ENCODE measurements at places on chromosomes 2 and 18.

DNA sequence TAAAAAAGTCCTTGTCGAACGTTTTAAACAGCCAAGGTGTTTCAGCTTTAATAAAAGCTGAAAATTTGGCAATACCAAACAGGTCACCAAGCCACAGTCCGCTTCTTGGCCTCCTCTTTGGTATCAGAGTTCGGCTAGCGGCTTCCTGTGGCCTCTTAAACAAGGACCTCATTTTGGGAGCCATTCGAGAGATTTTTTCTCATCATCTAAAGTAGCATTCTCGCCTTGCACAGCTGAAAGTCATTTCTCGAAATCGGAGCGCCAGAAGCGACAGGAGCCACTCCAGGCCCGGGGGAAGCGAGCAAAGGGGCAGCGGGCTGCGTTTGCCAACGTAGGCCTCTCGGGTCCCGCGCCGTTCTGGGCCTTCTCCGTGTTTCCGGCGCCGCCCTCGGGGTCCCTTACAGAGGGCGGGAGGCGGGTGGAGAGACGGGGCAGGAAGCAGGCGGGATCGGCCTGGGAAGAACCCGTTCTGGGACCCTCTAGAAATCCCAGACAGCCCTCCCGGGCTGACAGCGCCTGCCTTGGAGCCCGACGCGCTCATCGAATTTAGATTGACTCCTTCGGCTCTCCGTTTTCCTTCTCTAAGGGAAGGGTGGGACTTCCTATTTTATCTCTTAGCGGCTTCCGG, 522 bp upstream of the ZNF407 start:
- DNase-seq: peak; percentile 52

- no peak for DNase-seq
These were observed 43.2 kb upstream of the PSME4 start for GRCh38 chr2:54013996-54014395.

GRCh38 chr18:12851716-12852115, 32.3 kb downstream of the PTPN2 start:
- no peak for DNase-seq

- DNase-seq: no peak
These were observed 81.0 kb downstream of the EDAR start for GRCh38 chr2:108907822-108908712.

- DNase-seq: no peak
These were observed 76.6 kb upstream of the ARL5A start for GRCh38 chr2:151904807-151905206.

GRCh38 chr2:34787341-34787740, 1188.2 kb upstream of the FAM98A start:
- no peak for DNase-seq

- DNase-seq: no peak
These were observed 684.2 kb downstream of the EPHA4 start for GRCh38 chr2:220887876-220888275.

- DNase-seq: no peak
These were observed 68.8 kb downstream of the SLC66A2 start for GRCh38 chr18:79882522-79883241.

DNA sequence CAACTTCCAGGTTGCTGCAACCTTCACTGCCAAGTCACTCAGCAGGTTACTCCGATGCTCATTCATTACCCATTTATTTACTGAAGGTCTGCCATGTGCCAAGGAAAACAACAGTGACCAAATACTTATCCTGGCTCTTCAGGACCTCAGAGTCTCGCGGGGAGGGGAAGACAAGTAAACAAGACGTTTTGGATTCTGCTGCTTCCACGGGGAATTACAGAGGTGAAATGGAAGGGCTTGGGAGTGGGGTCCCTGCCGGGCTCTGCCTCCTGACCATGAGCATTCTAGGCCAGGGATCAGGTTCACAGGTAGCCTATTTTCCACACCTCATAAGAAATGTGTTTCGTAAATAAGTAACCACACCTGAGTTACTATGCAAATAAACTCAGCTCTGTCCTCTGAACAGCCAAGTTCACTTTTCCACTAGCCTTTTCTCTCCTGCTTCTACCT, 68.1 kb downstream of the CLHC1 start:
- DNase-seq: no peak

DNA sequence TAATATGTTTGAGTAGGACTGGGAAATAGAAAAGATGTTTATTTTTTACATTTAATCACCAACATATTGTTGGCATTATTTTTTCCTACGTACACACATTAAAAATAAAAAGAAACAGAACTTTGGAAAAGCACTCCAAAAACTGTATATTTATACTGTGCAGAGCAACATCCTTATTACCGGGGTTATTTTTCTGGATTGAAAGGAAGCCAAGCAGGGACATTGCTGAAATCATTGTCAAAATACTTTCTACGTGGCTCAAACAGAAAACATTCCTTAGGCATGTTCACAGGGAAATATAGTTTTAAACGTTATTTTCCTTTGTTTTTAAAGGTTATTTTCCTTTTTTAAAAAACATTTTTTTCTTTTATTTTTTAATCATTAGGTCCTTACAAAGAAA, 315.0 kb upstream of the SMIM21 start:
- DNase-seq: no peak

GRCh38 chr2:217979151-217979811, 23.5 kb downstream of the TNS1 start:
- no peak for DNase-seq

DNA sequence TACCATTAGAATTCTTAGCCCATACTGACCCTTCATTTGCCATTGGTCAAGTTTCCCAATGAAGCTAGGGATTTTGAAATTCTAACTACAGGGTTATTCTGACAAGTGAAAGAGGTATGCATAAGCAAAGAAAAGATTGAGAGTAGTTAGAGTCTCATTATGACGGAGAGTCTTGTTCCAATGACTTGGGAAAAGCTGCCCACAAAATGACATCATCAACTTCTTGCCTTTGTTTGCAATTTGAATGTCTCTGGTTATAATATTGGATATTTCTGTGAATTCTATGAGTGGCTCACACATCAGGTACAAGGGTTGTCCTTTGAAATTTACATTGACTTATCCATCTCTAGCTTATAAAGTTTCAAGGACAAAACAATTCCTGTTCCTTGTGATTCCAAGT, 772.2 kb downstream of the TRIB2 start:
- DNase-seq: no peak

- DNase-seq: no peak
These were observed 81.1 kb upstream of the RFX8 start for GRCh38 chr2:101556033-101556459.

GRCh38 chr2:168323529-168324021, 76.2 kb upstream of the STK39 start:
- no peak for DNase-seq

- DNase-seq: no peak
These were observed 114.1 kb downstream of the RIF1 start for GRCh38 chr2:151523850-151524249.

DNA sequence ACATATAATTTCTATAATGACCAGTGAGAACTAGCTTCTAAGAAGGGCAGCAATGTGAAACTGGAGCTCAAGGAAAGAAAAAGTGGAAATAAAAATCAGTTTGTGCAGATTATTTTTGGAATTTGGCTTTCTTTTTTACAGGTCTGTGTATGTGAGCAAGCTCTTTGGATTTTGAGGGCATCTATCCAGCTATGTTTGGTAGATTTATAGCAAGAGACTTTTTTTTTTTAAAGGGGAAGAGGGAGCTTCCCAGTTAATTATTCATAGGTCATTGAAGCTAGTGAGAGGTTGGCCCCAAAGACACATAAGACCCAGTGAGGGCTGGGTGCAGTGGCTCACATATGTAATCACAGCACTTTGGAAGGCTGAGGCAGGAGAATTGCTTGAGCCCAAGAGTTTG, 24.0 kb upstream of the COLEC12 start:
- no peak for DNase-seq

DNA sequence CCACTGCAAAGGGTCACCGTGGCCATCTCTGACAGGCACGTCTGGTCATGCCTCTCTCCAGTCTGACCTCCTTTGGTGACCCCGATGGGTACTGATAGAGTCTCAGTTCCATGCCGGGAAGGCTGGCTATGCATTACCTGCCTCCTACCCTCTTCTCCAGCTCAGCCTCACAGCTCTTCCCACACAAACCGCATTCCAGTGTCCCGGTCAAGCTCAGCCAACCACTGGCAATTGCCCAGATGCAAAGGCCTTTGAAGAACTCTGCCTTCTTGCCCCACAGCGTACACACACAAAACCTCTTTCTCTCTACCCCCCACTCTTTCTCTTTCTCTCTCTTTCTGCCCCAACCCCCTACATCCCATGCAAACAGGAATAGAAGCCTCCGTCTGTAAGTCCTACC, 37.6 kb downstream of the TMEM163 start:
- DNase-seq: no peak

DNA sequence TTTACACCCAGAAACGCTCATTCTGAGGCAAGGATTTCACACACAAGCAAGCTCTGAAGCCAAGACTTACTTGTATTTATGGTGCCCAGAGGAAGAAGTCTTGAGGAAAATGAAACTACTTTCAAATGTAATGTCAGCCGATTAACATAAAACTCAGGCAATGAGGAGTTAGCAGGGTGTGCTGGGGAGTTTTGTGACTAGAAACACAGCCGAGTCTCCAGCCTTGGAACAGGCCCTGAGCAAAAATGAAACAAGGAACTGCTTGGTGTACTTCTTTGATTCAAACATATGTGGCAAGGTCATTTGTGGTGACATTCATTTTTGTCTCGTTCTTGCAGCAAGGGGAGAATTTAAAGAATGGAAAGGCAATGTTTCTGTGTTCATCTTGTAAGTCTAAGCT, 4.5 kb downstream of the DYTN start:
- DNase-seq: no peak
